Effector memory CD4-positive, alpha-beta T cell (primary cell): ENCODE measurements at places on chromosomes 16 and 17.

- DNase-seq: no peak
These were observed 89.0 kb downstream of the C17orf67 start for GRCh38 chr17:56744721-56745120.

GRCh38 chr17:80284631-80285030, 24.0 kb downstream of the RNF213 start:
- DNase-seq: no peak

DNA sequence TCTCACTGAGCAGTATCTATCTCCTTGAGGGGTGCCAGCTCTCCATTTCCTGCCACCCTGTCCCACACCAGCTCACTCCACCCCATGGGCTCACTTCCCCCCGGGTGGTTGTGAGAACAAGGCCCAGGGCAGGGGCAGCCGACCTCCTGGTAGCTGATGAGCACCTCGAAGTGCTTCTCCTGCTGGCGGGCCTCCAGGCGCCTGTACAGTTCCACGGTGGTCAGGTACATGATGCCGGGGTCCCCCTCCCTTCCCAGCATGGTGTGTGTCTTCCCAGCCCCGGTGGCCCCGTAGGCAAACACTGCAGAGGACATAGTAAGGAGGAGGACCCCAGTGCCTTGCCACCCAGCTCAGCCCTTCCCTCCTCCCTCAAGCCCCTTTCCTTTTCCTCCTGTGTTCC, 12.5 kb downstream of the KIF18B start:
- DNase-seq: no peak

DNA sequence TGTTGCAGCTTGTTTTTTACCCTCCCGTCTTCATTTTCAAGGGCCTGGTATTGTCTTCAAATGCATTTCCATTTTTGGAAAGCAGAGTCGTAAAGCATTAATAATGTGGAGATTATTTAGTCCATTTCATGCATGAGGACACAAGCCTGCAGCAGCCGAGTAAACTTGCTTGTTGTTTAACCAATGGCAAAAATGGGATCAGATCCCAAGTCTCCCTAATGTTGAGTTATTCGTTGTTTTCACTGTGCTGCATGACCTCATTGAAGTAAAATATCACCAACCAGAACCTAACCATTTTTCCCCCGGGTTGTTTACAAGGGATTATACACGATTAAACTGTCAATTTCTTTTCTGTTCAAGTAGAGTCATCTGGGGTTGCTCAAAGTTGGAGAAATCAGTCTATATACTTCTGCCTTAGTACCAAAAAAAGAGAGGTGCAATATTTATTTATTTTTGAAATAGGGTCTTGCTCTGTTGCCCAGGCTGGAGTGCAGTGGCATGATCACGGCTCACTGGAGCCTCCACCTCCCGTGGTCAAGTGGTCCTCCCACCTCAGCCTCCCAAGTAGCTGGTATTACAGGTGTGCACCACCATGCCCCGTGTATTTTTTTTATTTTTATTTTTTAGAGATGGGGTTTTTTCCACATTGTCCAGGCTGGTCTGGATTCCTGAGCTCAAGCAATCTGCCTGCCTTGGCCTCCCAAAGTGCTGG, 12.4 kb downstream of the AMZ2 start:
- no peak for DNase-seq

DNA sequence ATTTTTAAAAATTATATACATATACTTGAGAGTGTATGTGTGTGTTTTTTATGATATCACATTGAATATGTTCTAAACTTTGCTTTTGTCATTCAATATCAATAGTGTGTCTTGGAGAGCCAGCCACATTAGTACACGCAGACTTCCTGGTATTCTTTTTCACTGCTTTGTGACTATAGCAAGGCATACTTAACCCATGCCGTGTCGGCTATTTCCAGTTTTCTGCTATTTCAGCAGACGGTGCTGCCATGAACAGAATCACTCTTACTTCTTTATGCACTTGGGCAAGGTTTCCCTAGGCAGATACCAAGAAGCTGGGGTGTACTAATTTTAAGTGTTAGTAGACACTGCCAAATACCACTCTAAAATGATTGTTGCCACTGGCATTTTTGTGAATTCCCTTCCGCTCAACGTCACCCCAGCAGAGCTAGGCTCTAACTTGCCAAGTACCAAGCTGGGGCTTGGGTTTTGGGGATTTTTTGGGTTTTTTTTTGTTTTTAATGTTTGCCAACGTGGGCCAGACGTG, 134.9 kb downstream of the SOCS1 start:
- no peak for DNase-seq
